Astrocyte of the spinal cord (primary cell): ENCODE measurements at places on chromosomes 1 and 21.
A peak's percentile ranks its signal among the peaks of the same experiment; 100 is the strongest.

DNA sequence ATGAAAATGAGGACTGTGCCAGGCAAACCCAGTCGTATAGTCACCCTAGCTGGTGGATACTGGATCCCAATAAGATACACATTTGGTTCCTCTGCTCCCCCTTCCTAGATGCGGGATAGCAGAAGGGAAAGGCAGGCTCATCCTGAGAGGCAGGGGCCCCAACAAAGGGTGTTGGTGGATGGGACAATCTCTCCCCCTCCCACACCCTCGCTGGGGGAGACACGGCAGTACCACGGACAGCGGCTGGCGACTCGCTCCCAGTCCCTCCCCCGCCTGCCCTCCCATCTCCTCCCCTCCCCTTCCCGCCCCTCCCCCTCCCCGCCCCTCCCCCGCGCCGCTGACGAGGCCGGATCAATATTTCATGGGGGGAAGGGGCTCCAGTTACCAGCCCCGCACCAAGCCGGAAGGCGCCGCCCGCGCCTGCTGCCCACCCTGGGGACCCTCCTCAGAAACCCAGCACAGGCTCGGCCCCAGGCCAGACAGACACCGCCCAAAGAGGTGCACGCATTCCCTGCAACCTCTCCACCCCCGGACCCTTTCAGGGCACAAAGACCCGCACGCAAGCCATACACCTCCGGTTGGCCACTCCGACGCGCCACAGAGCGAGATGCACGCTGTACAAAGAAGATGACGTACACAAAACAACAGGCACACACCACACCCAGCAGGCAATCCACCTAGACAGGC is 11.5 kb downstream of the RIMS3 start:
- DNase-seq, result no peak

DNA sequence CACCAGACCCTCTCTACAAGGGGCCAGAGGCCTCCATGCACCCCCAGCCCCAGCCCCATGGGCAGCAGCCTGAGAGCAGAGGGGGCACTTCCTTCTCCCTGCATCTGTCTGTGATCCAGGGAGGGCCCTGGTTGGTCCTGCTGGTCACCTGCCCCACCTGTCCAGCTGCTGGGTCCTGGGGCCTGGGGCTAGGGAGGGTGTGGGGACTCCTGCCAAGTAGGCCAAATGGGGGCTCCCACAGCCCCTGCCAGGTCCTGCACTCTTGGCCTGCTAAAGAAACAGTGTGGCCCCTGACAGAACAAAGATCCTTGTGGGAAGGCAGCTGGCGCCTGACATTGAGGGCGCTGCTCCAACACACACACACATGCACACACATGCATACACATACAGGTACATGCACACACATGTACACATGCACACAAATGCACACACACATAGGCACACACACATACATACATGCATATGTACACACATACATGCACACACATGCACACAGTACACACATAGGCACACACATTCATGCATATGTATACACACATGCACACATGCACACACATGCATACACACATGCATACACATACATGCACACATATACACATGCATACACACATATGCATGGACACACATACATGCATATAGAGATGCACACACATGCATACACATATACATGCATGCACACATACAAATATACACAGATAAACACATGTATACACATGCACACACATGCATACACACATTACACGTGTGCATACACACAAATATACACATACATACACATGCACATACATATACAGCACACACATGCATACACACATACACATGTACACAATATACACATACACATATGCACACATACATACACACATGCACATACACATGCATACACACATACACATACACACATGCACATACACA is 49.9 kb downstream of the TRPM2 start:
- no peak for DNase-seq

DNA sequence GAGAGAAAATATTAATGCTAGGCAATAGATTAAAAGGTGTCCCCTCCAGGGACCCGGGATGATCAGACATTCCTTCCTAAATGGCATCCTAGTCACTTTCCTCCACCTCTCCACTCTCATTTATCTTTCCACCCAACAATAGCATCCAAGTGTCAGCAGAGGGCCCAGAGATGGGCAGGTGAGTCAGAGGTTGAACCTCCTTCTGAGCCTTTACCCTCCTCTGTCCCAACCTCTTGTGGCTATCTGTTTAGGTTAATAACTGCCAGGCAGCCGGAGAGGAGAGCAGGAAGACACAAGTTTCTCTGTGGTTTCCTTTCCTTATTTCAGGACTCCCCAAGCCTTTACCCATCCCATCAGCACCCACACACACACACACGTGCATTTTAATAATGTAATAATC is 4.1 kb downstream of the GJA5 start:
- DNase-seq, result no peak

GRCh38 chr1:201050515-201051277 is 27.2 kb upstream of the KIF21B start:
- no peak for DNase-seq

GRCh38 chr1:26626994-26627393 is 68.8 kb upstream of the ARID1A start:
- peak; percentile 25 for DNase-seq

DNA sequence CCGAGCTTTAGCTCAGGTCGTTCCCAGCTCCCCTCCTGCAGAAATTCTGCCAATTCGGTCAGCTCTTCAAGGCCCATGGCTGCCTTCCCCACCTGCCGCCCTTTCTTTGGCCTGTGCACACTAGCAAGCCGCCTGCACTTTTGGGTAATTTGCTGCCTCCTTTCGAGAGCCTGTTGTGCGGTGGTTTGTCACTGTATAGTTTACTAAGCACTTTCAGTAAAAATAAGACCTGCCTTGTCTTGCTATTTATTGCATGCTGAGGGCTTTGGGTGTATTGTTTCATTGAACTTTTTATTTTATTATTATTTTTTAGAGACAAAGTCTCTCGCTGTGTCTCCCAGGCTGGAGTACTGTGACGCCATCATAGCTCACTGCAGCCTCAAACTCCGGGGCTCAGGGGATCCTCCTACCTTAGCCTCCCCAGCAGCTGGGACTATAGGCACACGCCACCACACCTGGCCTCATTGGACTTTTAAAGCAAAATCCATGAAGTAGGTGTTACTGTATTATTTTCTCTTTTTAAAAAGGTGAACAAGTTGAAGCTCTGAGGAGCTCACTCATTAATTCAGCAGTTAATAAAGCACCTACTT is 1.1 kb upstream of the FABP3 start:
- no peak for DNase-seq

DNA sequence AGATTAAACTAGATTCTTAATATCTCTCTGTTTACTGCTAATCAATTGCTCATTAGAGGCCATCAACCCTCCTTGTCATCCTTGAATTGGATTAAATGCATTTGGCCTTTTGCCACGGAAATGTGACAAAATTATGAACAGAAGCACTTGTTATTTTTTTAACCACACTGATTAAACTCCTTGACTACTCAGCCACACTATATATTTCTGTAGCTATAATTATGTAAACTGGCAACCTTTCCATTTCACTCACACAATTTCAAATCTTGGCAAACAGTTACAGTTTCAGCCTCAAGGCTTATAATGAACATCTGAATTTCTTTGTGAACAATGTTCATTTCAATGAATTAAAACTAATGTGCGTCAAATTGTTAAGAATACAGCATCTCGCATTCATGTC is 10.1 kb downstream of the ADAMTS5 start:
- DNase-seq, result no peak

DNA sequence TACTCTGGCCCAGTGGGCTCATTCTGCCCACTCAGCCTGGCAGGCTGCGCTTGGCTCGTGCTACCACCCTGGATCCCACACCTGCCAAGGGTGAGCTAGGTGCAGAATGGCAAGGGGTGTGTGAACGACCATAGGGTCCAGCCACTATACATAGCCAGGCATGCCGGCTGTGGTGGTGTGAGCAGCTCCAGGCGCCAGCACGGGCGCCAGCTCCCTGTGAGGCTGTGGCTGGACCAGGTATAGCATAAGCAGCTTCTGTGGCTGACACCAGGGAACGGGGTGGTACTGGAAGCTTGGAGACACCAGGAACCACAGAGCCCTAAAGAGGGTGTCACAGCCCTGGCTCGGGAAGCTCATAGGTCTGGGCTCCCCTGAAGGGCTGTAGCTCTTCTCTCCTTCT is 18.6 kb downstream of the CCDC18 start:
- DNase-seq, result no peak

DNA sequence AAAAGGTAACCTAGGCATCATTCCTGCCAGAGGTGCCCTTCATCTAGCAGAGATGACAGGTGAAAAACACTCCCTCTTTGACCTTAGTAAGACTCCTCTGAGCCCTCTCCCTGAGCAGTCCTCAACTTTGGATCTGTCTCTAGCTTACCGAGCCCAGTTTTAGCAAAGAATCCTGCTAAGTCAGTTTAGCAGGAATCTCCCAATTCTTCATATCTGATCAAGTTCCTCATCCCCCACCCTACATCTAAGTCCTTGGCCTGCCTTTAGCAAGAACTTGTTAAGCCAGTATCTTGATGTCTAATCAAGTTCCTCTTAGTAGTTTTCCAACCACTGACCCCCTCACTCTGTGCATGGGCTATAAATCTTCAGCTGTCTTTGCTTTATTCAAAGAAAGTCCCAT is 235.6 kb downstream of the OMA1 start:
- DNase-seq, result no peak

DNA sequence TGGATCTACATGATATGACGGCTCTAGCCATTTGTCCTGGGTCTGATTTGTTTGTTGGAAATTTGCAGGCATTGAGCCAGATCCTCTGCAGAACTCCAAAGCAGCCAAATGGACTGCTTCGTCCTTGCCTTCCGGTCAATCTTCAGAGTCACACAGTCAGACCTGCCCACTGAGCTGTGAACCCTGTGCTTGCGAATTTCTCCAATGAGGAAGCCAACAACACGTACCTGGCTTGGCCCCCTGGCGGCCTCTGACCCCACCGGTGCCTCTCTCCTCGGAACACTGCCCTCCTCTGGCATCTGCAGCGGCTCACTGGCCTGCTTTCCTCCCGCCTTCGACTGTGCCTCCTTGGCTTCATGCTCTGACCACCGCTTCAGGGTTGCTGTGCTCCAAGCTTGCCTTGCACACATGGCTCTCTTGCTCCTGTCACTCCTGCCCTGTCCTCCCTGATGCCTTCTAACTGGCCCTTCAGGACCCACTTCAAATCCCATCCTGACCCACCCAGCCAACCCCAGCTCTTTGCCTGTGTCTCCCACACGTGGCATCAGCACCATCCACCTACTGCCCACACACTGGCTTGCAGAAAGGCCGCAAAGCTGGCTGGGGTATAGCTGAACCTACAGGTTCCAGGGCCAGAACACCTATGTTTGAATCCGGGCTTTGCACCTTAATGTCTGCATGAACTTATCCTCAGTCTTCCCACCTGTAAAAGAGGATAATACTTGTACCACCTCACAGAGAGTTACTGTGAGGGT is 128.2 kb downstream of the KCNN3 start:
- DNase-seq, result no peak

DNA sequence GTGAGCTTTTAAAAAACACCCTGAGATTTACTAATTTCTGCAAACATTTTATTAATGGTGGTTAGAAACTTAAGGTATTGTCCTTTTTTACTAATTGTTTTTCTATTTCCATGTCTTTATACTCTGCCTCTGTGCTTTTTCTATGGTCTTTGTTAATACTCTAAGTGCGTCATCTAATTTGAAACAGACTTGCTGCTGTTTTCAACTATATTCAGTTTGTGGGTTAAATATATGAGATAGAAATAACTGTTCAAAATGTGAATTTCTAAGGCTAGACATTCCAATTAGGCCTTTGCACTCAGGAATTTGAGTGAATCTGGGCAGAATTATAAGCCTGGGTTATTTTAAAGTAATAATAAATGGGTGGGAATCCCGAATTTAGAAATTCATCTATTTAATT is 82.4 kb upstream of the COL11A1 start:
- no peak for DNase-seq

- no peak for DNase-seq
These were observed 239.0 kb downstream of the NTNG1 start for GRCh38 chr1:107379826-107380225.

DNA sequence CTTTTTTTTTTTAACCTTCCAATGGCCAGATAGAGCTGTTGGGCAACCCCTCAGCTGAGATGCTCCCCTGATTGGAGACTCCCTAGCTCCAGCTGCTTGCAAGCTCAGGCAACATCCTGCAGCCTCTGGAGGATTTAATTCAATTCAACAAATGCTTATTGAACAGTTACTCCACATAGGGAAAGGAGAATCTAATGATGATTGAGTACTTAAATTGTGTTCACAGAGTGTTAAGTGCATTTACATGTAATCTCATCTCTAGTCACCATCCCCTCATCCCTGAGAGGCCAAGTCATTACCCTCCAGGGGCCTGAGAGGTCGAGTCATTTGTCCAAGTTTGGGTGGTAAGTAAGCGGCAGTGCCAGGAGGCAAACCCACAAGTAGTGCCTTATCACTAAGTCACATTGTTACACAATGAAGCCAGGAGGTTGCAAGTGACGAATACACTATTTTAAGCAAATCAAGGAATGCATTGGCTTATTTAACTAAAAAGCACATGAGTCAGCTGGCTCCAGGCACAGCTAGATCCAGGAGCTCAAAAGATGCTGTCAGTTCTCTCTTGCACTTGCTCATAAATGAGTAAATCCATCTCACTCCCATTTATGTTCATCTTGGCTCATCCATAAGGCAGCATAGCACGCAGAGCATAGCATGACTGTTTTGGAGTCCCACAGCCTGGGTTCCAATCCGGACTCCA is 64.3 kb downstream of the OPTC start:
- DNase-seq, result peak; percentile 95

- peak; percentile 62 for DNase-seq
These were observed 81.8 kb downstream of the PHTF1 start for GRCh38 chr1:113677250-113678158.

DNA sequence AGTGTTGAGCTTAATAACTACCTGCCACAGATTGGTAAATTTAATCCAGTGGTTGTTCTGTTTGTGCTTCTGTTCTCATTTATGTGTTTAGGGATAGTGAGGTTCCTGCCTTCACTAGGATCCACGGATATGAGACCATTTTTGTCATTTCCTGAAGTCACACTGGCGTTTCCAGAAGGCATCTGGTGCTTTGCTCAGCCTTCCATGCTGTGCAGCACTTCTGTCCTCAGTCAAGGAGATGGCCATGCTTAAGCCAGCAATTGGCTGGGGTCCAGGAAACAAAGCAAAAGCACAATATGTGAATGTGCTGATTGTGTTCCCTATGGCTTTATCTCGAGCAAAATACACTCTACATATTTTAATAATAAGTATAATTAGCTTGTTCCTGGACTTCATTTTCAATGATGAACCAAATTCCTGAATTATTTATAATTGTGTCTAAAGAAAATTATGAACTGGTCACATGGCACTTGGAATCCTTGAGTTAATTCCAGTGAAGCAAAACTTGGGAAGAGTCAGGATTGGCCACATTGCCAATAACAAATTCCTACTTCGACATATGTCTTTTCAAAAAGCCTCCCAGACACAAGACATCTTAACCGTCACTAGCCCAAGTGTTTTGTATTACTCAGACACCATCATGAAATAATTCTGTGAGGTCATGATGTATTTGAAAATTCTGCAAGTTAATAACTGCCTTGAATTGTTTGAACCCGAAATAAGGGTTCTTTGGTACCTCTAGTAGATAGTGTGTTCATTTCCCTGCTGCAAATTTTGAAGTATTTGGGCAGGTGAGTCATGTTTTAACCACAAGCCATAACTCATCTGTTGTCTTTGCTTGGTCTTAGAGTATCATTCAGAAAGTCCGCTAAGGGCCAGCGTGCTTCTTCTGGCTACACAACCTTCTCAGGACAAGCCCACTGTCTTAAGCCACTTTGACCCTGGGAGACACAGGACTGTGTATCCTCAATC is 412.4 kb downstream of the DISC1 start:
- DNase-seq, result peak; percentile 45

GRCh38 chr1:183163316-183163715 is 22.7 kb upstream of the LAMC2 start:
- peak; percentile 81 for DNase-seq
